ENCODE measurements at places on chromosomes 7 and 10. TPM values are rescaled to one million over a fixed set of nuclear protein-coding genes. Genes with fewer than 3 reads are reported as not detected.

The ATG9B gene
- total RNA-seq = 1.9 TPM

The LEP gene
- total RNA-seq = not detected

The SLC13A1 gene
- not detected for total RNA-seq

The AGAP3 gene
- 85.6 TPM for total RNA-seq

- DNase-seq = no peak
These were observed 169.5 kb downstream of the SNX13 start for GRCh38 chr7:17770710-17771375.

Measured in occipital lobe (tissue), 3 donors.